Non-pigmented ciliary epithelial cell (primary cell): ENCODE measurements at places on chromosomes 7 and 10.

DNA sequence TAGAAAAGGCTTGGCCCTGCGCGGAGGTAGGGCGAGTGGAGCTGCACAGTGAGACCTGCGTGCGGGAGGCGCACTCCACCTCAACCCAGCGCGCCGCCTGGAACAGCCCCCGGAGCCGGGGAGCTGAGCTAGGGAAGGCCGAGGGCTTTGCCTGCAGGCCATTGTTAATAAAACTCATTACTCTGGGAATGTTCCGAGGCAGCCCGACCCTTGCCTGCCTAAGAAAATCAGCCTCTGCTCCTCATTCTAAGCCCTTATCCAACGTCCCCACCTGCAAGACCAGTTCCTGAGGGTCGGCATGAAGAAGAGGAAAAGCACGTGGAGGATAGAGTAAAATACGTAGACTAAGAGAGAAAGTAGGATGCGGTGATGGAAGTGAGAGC, 55.3 kb downstream of the C7orf25 start:
- no peak for DNase-seq

DNA sequence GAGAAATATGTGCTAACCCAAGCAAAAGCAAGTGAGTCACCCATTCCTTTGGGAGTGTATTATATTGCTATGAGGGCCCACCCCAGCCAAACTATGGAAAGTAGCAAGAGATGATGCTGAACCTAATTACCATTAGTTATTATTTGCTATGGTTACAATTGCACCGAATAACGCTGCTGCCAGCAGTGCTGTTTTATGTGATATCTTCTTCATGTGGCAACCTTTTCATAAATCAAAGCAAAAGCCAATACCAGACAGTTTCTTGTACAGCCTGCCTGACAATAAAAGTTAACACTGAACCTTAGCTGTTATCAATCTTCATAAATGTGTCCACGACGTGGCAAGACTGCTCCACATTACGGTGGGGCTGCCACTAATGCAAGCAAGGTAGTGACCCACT, 241.7 kb upstream of the PLXNA4 start:
- DNase-seq: no peak

GRCh38 chr10:35896001-35896400, 253.9 kb upstream of the FZD8 start:
- peak; percentile 74 for DNase-seq

- DNase-seq: no peak
These were observed 478.7 kb downstream of the GRM8 start for GRCh38 chr7:126774077-126774476.

- DNase-seq: no peak
These were observed 414.6 kb downstream of the DNAJB6 start for GRCh38 chr7:157751406-157751805.
